ENCODE measurements at places on chromosomes 4 and X.

GRCh38 chrX:17986440-17986839 lies 125.3 kb upstream of the RAI2 start:
- DNase-seq: no peak

DNA sequence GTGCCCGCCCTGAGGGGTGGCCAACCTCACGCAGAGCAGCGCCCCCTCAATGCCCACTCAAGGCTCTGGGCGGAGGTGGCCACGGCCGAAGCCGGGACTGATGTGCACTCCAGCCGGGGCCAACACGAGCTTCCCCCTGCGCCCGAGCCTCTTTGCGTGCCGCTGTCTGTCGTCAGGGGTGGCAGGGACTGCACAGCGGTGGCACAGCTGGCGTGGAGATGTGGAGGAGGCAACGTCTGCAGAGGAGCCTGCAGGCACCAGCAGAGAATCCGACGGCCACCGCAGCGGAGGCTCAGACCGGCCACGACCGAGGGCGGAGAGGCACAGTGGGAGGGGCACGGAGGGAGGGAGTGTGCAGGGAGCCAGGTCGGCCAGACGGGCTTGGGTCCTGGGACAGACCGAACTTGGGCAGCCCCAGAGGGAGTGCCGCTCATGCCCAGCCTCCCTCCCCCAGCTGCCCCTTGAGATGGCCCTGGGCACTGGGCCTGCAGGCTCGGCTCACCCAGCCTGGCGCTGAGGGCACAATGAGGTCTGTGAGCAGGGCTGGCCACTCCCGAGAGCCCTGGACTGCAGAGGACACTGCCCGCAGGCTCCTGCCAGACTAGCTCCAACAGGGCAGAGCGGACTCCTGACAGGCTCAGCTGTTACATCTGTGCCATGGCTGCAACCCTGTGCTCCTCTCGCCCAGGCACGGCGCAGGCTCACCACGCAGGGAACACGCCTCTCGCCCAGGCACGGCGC lies 46.5 kb upstream of the CPLX1 start:
- DNase-seq: no peak

DNA sequence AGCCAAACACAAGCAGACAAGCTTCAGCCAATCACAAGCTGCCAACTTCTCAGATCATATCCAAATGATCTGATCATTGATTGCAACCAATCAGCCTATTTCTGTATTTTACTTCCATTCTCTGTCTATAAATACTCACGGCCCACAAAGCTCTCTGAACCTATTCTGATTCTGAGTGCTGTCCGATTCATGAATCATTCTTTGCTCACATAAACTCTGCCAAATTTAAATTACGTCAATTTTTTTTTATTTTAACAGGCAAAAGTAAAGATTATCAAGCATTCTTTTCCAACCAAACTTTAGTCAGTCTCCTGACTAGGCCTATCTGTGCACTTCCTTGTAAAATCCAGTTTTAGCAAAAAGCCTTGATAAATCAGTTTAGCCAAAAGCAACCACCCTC lies 1.8 kb upstream of the TCEANC start:
- DNase-seq: peak; percentile 66

DNA sequence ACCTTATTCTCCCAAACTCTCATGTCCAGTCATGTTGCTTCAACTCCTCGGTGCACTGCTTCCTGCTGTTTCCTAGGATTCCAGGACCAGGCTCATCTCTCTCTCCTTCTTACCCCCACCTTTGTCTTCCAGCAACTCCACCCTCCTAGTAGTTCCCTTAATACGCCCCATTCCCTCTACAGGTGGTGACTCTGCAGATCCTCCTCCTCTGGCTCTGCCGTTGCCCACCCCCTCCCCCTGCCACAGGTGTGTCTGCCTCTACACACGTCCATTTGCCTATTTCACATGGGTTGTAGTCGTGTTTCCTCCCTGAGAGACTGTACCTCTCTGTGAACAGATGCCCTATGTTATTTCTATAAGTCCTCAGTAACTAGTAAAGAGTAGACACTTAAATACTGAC lies 32.4 kb downstream of the CDS1 start:
- DNase-seq: no peak

DNA sequence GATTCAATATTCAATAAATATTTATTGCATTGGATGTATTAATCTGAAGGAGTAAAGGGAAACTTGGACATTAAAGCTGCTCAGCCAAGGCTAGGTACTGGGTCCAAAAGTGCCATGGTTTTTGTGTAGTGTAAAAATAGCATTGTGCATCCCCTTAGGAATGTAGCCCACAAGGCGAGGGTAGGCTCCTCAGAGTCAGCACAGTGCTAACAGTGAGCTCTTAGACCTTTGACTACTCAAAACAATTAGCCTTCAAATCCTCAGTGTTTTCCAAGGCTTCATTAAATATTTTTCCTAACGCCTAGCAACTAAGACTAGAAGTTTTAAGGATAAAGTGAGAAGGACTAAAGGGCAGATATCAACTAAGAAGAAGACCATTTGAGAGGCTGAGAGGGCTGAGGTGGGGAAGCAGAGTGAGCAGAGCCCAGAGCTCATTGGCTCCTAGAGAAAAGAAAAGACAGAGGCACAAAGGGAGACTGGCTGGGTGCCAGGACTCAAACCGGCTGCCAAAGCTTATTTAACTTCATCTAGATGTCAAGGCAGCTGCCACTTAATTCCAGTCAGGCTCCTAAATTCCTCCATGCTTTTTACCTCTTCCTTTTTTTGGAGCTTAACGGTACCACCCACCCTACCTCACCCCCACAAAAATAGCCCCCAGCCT lies 17.0 kb downstream of the PRKG2 start:
- DNase-seq: no peak

DNA sequence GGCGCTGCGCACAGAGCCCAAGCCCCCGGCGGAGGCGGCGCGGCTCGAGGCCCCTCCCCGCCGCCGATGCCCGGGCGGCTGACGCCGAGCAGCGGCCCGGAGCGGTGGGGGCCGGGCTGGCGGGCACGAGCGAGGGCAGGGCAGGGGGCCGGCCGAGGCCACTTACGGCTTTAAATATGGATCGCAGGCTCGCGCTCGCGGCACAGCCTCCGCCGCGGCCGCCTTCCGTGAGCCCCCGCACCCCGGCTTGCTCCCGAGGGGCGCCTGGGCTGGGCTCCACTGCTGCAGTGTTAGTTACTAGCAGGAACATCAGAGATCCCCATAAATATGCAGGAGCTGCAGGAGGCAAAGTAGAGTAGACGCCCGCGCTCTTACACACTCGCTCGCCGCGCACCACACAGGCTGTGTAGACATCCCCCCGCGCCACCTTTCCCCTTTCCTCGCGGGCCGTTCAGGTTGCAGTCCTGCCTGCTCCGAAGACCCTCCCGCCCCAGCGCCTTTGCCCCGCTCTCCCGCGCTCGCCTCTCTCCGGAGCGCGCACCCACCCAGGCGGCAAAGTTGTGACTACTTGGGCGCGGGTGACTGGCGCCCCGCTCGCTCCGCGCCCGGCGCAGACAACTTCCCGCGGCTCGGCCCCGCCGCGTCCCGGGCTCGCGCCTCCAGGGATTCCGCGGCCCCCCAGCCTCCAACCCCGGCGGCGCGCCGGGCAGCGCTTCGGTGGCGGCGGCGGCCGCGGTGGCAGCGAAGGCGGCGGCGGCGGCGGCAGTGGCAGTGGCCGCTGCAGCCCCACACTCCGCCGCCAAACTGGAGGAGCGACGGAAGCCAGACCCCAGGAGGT lies 152.0 kb upstream of the SLC4A4 start:
- DNase-seq: peak; percentile 53

- DNase-seq: no peak
These were observed 120.7 kb upstream of the HCCS start for GRCh38 chrX:10990418-10990817.

DNA sequence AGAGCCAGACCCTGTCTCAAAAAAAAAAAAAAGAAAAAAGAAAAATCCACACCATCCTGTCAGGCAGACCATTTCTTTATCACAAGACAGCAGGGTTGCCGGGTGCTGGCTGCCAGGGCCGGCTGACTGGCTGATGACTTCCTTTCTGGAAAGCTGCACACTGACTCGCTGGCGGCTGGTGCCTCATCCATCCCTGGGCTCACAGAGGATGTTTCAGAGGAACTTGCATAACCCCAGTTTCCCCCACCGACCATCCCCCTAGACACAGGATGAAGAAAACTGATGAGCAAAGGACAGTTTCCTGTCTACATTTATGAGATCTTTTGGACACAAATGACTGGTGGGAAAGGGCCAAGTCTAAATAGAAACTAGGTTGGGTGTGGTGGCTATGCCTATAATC lies 14.1 kb downstream of the HPSE start:
- peak; percentile 45 for DNase-seq

GRCh38 chr4:142248946-142249345 lies 597.2 kb downstream of the INPP4B start:
- peak; percentile 93 for DNase-seq

- DNase-seq: peak; percentile 8
These were observed 92.2 kb downstream of the DCHS2 start for GRCh38 chr4:154399259-154399974.

GRCh38 chrX:21949689-21950088 lies 9.2 kb downstream of the SMS start:
- no peak for DNase-seq

DNA sequence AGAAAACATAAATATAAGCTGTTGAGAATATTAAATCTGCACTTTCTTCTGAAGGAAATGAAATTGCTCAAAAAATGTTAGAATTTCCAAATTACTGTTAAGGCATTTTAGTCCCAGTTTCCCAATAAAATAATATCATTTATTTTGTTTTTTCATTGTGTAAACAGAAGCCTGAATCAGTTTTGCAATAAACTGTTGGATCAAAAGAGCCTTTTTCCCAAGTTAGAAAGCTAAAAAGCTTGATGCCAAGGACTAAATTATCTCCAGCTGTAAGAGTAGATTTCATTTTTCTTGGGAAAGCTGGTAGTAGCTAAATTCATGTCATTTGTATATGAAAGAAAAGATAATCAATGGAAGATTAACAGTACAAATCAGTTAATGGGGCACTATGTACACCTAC lies 95.8 kb downstream of the RNF150 start:
- no peak for DNase-seq

DNA sequence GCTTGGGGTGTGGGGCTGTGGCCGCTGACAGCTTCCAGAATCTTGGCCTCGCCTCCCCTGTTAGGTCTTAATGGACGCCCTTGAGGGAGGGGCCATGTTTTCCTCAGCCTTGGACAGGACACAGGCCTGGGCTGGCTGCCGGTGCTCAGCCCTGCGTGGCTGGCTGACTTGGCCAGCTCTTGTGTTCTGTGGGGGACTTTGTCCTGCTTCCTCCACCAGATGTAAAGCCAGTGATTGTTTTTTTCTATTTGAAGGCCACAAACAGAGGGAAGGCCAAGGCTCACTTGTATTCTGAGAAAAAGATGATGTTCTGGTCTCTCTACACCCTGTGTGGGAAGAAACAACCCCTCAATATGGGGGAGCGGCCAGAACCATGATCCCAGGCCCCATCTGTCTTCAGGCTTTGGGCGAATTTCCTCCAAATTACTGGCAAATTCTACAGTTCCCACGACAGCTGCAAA lies 71.3 kb downstream of the HTRA3 start:
- no peak for DNase-seq

All from IMR-90 (cell line).